ENCODE measurements at places on chromosomes 11 and 22.

DNA sequence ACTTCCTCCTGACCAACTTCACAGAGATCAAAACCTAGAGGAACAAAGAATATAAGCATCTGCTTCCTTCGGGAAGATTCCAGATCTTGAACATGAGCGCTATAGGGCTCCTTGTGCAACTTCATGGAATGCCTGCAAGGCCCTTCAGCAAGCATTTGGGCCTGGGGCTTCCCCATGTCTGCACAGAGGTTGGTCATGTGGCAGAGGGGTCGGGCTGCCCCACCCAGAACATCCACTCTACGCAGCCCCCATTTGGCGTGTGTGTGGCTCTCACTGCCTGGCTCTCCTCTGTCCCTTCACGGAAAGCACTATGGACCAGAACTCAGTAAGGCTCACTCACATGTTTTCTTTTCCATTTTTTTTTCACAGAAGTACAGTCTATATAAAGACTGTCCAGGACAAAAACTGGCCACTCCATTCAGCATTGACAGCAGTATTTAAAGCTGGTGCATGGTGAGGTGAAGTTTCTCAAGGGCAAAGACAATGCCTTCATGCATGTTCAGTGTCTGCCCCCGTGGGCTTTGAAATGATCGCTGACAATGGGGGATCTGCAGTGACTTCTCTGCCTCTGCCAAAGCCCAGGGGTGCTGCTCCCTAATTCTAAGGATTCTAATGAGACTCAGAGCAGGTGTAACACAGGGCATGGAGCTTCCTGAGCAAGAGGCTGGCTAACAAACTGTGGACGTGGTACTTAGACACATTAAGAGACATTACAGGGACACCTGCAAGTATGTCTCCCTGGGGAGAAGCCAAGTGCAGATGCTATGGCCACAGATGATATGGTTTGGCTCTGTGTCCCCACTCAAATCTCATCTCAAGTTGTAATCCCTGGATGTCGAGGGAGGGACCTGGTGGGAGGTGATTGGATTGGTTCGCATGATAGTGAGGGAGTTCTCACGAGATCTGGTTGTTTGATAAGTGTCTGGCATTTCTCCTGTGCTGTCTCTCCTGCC lies 66.5 kb upstream of the PITPNB start:
- no peak for DNase-seq

- no peak for DNase-seq
These were observed 43.2 kb upstream of the E2F8 start for GRCh38 chr11:19283991-19284390.

- DNase-seq = no peak
These were observed 40.2 kb upstream of the PICALM start for GRCh38 chr11:86108890-86109638.

GRCh38 chr11:1128311-1129142 lies 29.2 kb upstream of the MUC5AC start:
- no peak for DNase-seq

DNA sequence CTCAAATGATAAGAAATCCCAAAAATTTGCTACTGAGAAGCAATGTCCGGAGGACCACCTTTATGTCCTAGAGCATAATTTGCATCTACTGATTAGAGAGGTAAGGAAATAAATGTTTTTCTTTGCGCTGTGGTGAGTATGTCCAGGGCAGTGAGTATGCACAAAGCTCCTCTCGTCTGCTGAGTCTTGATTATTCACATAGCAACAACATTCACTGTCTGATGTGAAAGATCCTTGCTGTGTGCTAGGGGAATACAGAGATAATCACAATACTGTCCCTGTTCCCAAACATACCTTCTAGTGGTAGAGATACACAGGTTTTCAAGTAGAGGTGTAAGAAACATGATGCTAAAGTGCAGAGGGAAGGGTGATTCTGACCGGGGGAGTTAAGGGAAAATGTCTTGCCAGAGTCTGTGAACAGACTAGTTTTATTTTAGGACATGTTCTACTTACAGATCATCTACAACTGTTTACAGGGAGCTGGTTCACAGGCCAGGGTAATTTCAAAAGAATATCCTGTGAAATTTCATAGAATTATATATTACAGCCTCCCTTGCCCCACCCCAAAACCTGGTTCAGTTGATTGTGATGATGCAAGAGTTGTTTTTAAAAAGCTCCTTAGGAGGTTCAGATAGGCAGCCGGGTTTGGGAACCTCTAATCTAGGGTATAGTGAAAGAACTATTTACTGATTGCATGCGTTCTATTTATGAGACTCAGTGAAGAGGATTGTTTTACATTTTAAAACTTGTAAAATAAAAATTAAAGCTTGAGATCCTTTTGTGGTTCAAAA lies 12.6 kb downstream of the MED17 start:
- no peak for DNase-seq

GRCh38 chr22:19626042-19626587 lies 88.2 kb upstream of the SEPTIN5 start:
- DNase-seq = no peak

GRCh38 chr11:72228844-72229231 lies 4.3 kb downstream of the INPPL1 start:
- no peak for DNase-seq

DNA sequence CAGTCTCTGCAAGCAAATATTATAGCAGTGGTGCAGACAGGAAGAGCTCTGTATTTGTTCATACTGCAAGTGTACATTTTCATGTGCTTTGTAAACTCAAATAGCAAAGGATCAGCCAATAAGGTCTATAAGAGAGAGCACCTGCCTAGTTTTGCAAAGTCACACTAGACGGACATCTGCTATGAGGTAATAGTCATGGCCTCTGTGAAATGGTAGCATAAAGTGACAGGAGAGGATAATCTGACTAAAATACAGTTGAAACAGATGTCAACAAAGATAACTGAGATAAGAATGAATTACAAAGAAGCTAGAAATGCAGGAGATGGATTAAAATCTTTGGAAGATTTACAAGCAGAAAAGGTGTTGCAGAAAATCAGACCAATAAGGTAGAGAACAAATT lies 70.6 kb upstream of the SPON1 start:
- no peak for DNase-seq

DNA sequence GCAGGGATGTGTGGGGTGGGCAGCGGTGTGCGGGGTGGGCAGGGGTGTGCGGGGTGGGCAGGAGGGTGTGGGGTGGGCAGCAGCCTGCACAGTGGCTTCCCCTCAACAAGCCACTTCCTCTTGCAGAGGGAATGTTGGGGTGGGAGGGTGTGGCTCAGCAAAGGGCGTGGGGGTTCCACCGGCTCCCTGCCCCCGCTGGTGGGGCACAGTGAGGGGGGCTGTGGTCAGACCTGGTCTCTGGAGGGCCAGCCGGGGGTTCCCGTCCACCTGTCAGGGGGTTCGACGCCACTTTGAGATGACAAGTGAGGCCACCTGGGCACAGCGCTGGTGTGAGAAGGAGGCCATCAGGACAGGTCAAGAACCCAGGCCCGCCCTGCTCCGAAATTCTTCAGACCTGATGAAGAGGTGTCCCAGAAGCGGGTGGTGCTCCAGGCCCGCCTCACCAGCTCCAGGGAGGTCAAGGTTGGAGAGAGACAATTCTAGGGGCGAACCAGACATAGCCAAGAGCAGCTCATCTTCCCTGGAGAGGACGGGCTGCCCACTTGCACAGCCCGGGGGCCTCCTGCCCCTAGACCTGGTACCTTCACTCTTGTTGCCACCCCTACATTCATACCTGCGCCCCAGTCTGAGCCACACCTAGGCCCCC lies 1.3 kb downstream of the C11orf21 start:
- no peak for DNase-seq

DNA sequence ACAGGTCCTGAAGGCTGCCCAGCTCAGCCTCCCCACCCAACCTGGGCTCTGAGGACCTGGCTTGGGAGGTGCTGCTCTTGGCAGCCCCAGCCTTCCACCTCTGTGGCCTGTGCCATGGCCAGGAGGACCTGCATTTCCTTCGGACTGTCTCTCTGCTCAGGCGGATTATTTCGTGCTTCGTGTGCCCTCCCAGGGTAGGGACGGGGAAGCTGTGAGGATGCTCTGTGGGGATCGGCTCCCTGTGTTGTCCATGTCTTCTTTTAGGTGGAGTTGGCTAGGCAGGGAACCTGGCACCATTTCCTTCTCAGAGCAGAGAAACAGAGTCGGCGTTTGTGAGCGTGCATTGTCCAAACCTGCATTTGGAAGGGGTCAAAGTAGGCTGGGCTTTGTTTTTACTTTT lies 34.1 kb downstream of the BCR start:
- DNase-seq = no peak

GRCh38 chr22:36386900-36387708 lies 663 bp downstream of the MYH9 start:
- DNase-seq = peak; percentile 70

DNA sequence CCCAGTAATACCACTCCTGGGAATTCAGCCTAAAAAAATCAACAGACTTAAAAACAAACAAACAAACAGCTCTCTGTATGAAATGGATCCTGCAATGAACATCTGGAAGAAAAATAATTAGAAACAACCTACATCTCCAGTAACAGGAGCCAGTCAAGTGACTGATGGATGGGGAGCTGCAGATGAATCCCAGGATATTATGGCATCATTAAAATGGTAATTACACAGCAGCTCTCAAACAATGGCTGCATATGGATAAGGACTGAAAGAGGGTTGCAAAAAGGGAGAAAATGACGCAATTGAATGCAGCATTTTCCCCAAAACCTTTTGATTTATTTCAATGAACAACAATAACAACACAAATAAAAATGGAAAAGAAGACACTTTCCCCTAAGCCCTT lies 4.1 kb downstream of the NPTXR start:
- DNase-seq = no peak

DNA sequence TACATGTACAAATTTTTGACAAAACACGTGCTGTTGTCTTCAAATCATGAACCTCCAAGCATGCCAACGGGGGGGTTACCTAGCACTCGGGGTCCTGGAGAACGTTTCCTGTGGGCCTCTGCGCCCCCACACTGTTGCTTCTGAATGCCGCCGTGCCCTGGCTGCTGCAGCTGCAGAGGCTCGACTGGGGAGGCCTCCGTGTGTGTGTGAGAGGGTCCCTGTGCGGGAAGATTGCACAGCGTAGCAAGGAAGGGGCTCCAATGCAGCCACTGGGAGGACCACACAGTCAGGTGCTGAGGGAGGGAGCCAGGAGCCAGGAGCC lies 1322.2 kb downstream of the TBC1D22A start:
- DNase-seq = no peak

DNA sequence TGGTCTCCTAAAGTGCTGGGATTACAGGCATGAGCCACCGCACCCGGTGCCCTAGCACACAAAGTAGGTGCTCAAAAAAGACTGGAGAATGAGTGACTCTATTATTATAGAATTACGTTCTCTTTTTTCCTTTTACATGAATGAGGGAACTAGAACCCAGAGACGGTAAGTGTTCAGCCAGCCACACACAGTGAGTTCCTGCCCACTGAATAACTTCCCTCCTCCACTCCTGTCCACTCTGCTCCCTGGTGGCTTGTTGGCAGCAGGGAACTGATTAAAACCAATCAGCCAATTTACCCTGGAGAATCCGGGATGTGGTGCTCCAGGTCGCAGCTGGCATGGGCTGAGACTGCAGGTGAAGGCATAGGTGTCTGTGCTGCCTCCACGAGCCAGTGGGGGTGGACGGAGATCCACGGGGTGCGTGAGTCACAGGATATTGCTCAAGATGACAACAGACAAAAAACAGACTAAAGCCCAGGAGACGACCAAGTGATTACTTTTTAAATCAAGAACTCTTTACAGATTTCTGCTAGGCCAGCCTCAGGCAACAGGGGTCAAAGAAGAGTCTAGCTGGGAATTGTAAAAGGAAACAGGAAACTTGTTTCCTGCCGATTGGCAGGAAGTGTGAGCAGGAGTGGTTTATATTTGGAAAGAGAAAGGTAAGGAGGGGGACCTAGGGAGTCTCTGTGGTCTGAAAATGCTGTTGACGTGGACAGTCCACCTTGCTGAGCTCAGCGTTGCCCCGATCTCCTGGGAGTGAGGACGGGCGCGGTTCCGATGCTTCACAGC lies 95.2 kb upstream of the TP53I11 start:
- DNase-seq = no peak

DNA sequence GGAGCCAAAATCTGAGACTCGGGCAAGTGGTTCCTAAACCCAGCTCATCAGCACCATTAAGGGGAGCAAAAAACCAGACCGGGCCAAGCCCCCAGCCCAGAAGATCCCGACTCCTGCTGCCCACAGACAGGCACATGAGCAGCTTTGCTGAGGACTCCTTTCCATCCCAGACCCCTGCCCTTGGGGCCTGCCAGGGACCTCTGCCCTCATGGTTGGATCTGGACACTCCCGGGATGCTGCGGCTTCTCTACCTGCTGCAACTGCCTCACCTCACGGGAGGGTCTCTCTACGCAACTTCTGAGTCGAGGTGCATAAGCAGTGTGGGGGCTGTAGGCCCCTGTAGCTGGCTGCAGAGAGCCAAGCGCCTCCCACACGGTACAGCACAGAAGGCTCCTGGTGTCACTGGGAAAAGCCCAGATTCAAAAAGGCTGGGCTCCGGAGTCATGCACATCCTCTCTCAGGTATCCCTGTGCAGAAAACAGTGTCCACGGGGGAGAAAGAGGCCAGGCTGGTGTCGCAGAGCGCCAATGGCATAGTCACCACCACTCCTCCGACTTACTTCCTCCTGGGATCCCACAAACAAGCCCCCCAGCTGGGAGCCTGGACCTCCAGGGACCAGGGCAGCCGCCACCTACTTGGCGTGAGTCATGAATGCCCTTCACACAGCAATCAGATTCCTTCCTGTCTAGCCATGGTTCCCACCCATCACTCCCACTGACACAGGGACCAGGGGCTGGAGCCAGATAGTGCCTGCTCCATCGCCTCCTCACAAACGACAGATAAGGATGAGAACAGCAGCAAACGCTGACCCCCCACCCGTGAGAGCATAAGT lies 122.1 kb downstream of the BCR start:
- DNase-seq = no peak

GRCh38 chr22:50699001-50699755 lies 26.6 kb downstream of the SHANK3 start:
- DNase-seq = peak; percentile 17

DNA sequence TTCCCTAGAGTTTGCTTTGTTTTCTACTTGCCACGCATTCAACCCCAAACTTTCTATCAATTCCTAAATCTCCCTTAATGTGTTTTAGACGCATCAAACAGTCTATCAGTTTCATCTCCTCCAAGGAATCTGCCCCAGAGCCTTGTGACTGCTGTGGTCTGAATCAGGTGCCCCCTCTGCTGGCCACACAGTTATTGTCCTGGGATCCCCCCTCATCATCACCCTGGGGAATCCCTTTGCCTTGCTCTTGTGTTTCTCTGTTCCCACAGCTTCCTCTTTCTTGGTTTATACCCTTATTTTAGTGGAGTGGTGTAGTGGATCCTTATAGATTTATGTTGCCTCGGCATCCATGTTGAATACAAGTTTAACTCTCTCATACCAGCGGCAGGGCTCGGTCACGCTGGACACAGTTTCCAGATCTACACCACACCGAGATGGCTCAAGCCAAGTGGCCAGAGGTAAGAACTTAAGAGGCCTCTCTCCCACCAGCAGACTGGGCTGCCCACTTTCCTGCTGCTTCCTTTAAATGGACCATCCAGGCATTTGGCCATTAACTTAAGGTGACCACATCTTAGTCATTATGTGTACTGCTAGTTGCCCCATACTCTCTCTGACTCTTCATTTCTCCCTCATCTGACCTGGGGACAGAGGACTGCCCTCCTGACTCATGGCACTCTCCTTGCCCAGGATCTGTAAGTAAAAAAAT lies 8.2 kb downstream of the UPB1 start:
- DNase-seq = peak; percentile 58

Measured in ovary (tissue), 10 donors.